ENCODE measurements at places on chromosomes 6 and 20. TPM values are rescaled to one million over a fixed set of nuclear protein-coding genes. Genes with fewer than 3 reads are reported as not detected.

DNA sequence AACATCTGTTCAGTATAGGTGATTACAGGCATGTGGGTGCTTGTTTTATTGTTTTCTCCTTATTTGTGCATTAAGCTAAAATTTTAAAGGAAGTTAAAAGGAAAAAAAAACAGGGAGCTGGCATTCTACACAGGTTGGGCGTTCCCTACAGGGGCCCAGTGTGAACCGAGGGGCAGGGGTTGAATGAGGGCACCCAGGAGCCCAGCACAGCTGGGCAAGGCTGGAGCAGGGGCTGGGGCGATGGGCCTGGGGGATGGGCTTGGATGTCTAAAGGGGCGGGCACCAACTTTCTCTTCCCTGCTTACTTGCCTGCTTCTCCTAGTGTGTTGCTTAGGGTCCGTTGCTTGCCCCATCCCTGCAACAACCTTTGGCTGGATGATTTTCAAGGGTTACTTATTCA lies 230.2 kb upstream of the RNF24 start:
- H3K36me3 ChIP-seq = no peaks in the 10 kb centered on the region
- peak overlapping the region; percentile 2 for H3K4me3 ChIP-seq
- H3K27me3 ChIP-seq = peaks cover 59% of the 10 kb centered on the region
- no peak for DNase-seq
- no peak overlapping the region for H3K27ac ChIP-seq

DNA sequence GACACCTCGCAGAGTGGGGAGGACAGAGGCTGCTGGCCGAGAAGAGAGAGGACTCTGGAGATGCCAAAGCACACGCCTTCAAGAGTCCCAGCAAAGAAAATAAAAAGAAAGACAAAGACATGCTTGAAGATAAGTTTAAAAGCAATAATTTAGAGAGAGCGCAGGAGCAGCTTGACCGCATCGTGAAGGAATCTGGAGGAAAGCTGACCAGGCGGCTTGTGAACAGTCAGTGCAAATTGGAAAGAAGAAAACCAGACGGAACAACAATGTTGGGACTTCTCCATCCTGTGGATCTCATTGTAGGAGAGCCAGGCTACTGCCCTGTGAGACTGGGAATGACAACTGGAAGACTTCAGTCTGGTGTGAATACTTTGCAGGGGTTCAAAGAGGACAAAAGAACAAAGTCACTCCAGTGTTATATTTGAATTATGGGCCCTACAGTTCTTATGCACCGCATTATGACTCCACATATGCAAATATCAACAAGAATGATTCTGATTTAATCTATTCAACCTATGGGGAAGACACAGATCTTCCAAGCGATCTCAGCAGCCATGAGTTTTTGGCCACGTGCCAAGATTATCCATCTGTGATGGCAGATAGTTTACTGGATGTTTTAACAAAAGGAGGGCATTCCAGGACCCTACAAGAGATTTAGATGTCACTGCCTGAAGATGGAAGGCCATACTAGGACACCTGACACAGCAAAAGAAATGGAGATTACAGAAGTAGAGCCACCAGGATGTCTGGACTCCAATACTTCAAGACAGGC lies 52.2 kb downstream of the REV3L start:
- no peaks in the 10 kb centered on the region for H3K27me3 ChIP-seq
- H3K36me3 ChIP-seq = peaks cover 27% of the 10 kb centered on the region
- peaks cover 58% of the 10 kb centered on the region for H3K4me1 ChIP-seq
- no peak overlapping the region for H3K4me3 ChIP-seq

Gene OR2J3
- polyA plus RNA-seq = not detected

GRCh38 chr6:41602864-41603608 lies 35.2 kb upstream of the MDFI start:
- H3K27me3 ChIP-seq = peaks cover 5% of the 10 kb centered on the region
- H3K27ac ChIP-seq = no peak overlapping the region
- H3K4me3 ChIP-seq = peak overlapping the region; percentile 42
- H3K4me1 ChIP-seq = no peaks in the 10 kb centered on the region
- DNase-seq = peak; percentile 69
- H3K36me3 ChIP-seq = no peaks in the 10 kb centered on the region

DNA sequence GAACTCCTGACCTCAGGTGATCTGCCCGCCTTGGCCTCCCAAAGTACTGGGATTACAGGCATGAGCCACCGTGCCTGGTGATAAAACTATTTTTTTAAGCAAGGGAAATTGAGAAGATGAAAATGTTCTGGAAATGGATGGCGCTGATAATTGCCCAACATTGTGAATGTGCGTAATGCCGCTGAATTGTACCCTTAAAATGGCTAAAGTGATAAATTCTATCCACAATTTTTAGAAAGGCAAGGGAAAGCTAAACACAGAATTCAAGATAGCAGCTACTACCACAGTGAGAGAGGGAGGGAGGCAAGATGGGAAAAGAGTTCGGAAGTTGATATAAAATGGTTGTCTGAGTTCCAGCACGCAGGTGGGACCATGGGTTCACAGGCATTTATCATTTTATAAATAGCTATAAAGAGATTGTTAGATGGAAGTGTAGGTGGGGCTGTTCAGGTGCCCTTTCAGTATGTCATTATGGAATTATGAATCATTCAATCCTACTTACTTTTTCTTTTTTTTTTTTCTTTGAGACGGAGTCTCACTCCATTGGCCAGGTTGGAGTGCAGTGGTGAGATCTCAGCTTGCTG lies 8.3 kb downstream of the RIPOR3 start:
- no peak for DNase-seq
- H3K4me1 ChIP-seq = no peaks in the 10 kb centered on the region
- no peaks in the 10 kb centered on the region for H3K27me3 ChIP-seq
- no peaks in the 10 kb centered on the region for H3K36me3 ChIP-seq
- no peak overlapping the region for H3K4me3 ChIP-seq

DNA sequence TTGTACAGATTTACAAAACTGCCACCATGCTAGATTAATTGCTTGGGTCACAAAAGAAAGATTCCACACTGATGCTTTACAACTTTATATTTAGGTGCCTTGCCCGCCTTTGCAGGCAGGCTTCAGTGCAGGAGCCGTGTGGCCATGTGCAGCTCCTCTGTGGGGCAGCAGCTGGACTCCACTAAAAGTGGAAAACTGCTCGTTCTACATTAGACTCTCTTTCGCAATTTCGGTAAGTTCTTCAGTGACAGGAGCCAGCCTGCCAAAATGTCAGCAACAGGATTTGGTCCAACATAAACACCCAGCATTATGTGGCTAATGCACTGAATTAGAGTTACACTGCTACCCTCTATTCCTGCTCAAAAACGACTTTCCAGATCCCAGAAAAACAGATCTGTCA lies 174.4 kb upstream of the KCNK16 start:
- H3K4me3 ChIP-seq = no peak overlapping the region
- H3K27me3 ChIP-seq = peaks cover 70% of the 10 kb centered on the region
- no peaks in the 10 kb centered on the region for H3K36me3 ChIP-seq
- DNase-seq = no peak
- no peaks in the 10 kb centered on the region for H3K4me1 ChIP-seq

Gene PRDM13
- not detected for polyA plus RNA-seq

Data from naive thymus-derived CD8-positive, alpha-beta T cell (primary cell).